CD4-positive, alpha-beta T cell (primary cell): ENCODE measurements at places on chromosomes 5 and 9. TPM values are rescaled to one million over a fixed set of nuclear protein-coding genes. Genes with fewer than 3 reads are reported as not detected.

DNA sequence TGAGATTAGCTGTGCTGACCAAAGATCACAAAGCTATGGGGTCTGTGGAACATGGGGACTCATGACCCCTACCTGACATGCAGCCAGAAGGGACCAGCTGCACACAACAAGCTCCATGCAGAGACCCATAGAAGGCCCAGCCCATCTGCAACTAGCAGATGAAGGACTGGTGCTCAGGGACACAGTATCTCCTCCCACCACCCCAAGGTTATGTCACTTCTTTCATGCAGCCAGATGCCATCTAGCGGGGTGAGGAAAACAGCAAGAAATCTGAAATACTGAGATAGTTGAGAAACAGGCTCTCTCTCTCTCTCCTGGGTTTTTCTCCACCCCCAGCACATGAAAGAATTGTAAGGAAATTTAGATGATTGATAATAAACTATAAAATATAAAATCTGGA is 161.3 kb upstream of the DAPK1 start:
- H3K36me3 ChIP-seq = no peaks in the 10 kb centered on the region
- H3K27ac ChIP-seq = no peak overlapping the region
- no peak for DNase-seq

GRCh38 chr9:123662057-123662776 is 267.7 kb downstream of the DENND1A start:
- no peak overlapping the region for H3K4me3 ChIP-seq
- DNase-seq = no peak
- H3K36me3 ChIP-seq = peaks cover 7% of the 10 kb centered on the region
- H3K27ac ChIP-seq = no peak overlapping the region

- no peaks in the 10 kb centered on the region for H3K27me3 ChIP-seq
- no peak for DNase-seq
- H3K4me1 ChIP-seq = no peaks in the 10 kb centered on the region
- no peaks in the 10 kb centered on the region for H3K36me3 ChIP-seq
Observed at GRCh38 chr5:158917731-158918130, 182.0 kb downstream of the EBF1 start.

DNA sequence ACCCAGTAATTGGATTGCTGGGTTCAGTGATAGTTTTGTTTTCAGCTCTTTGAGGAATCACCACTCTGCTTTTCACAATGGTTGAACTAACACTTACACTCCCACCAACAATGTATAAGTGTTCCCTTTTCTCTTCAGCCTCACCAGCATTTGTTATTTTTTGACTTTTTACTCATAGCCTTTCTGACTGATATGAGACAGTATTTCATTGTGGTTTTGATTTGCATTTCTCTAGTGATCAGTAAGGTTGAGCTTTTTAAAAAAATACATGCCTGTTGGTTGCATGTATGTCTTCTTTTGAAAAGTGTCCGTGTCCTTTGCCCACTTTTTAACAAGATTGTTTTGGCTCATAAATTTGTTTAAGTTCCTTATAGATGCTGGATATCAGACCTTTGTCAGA is 185.7 kb upstream of the CCNH start:
- no peak for DNase-seq
- H3K27me3 ChIP-seq = no peaks in the 10 kb centered on the region
- no peaks in the 10 kb centered on the region for H3K4me1 ChIP-seq
- H3K4me3 ChIP-seq = no peak overlapping the region
- H3K36me3 ChIP-seq = no peaks in the 10 kb centered on the region

GRCh38 chr9:78365748-78366697 is 69.1 kb downstream of the PSAT1 start:
- H3K4me1 ChIP-seq = no peaks in the 10 kb centered on the region
- H3K27ac ChIP-seq = no peak overlapping the region
- no peaks in the 10 kb centered on the region for H3K27me3 ChIP-seq
- DNase-seq = no peak
- H3K4me3 ChIP-seq = no peak overlapping the region
- H3K36me3 ChIP-seq = no peaks in the 10 kb centered on the region

GRCh38 chr9:71690063-71690688 is 78.1 kb downstream of the CEMIP2 start:
- H3K4me3 ChIP-seq = no peak overlapping the region
- no peaks in the 10 kb centered on the region for H3K27me3 ChIP-seq
- no peak for DNase-seq
- peaks cover 40% of the 10 kb centered on the region for H3K36me3 ChIP-seq
- no peak overlapping the region for H3K27ac ChIP-seq
- H3K4me1 ChIP-seq = peaks cover 30% of the 10 kb centered on the region

- H3K27ac ChIP-seq = no peak overlapping the region
- no peaks in the 10 kb centered on the region for H3K27me3 ChIP-seq
- no peak overlapping the region for H3K4me3 ChIP-seq
- no peaks in the 10 kb centered on the region for H3K36me3 ChIP-seq
Observed at GRCh38 chr9:3434594-3434993, 91.2 kb downstream of the RFX3 start.

DNA sequence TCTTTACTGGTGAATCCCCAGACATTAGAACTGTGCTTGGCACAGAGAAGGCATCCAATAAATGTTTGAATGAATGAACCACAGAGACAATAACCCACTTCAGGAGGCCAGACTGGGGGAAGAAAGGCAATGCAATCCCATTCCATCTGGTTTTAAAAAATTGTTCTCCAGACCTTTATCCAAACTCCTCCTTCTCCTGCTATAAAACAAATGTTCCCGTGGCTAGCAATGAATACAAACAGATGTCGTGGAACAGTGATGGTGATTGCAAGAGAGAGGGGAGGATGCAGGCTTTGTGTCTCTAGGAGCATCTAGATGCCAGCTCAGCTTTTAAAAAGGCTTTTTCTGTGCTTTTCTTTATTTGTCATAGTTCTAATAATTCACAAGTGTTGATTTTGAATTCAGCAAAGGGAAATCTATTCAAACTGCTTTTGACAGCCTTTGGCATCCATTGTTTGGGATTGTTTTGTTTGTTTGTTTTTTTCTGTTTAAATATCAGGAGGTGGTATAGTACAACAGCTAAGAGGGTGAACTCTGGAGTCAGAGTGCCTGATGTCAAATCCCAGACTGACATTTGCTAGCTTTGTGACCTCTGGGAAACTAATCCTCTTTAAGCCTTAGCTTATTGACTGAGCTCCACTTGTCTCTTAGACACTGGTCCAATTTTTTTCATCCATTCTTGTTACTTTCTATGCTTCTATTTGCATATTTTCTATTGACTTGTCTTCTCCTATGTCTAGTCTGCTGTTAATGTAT is 59.1 kb downstream of the TNFSF15 start:
- DNase-seq = no peak
- no peaks in the 10 kb centered on the region for H3K36me3 ChIP-seq
- no peaks in the 10 kb centered on the region for H3K27me3 ChIP-seq
- no peak overlapping the region for H3K27ac ChIP-seq
- H3K4me3 ChIP-seq = no peak overlapping the region
- H3K4me1 ChIP-seq = no peaks in the 10 kb centered on the region

- no peaks in the 10 kb centered on the region for H3K27me3 ChIP-seq
- DNase-seq = no peak
- H3K4me3 ChIP-seq = no peak overlapping the region
- H3K4me1 ChIP-seq = peaks cover 42% of the 10 kb centered on the region
- no peaks in the 10 kb centered on the region for H3K36me3 ChIP-seq
- H3K27ac ChIP-seq = no peak overlapping the region
Observed at GRCh38 chr5:132069994-132070393, 3.6 kb upstream of the CSF2 start.

- H3K4me3 ChIP-seq = no peak overlapping the region
- no peaks in the 10 kb centered on the region for H3K27me3 ChIP-seq
- H3K4me1 ChIP-seq = no peaks in the 10 kb centered on the region
- no peak overlapping the region for H3K27ac ChIP-seq
- DNase-seq = no peak
- no peaks in the 10 kb centered on the region for H3K36me3 ChIP-seq
Observed at GRCh38 chr9:115350548-115350947, 232.6 kb upstream of the TNC start.

GRCh38 chr5:125526966-125527365 is 780.5 kb upstream of the ZNF608 start:
- H3K27ac ChIP-seq = no peak overlapping the region
- H3K27me3 ChIP-seq = no peaks in the 10 kb centered on the region
- DNase-seq = no peak
- no peaks in the 10 kb centered on the region for H3K4me1 ChIP-seq
- H3K4me3 ChIP-seq = no peak overlapping the region

- no peaks in the 10 kb centered on the region for H3K36me3 ChIP-seq
- H3K27me3 ChIP-seq = peaks cover 10% of the 10 kb centered on the region
- H3K4me3 ChIP-seq = no peak overlapping the region
- H3K4me1 ChIP-seq = peaks cover 6% of the 10 kb centered on the region
- no peak overlapping the region for H3K27ac ChIP-seq
- DNase-seq = no peak
Observed at GRCh38 chr5:171269717-171270116, 39.3 kb upstream of the TLX3 start.

GRCh38 chr9:95125652-95126051 is 191.9 kb downstream of the FANCC start:
- H3K27me3 ChIP-seq = no peaks in the 10 kb centered on the region
- no peak overlapping the region for H3K27ac ChIP-seq
- no peak overlapping the region for H3K4me3 ChIP-seq
- peaks cover 6% of the 10 kb centered on the region for H3K4me1 ChIP-seq
- no peaks in the 10 kb centered on the region for H3K36me3 ChIP-seq

GRCh38 chr9:135929656-135930445 is 22.5 kb upstream of the CAMSAP1 start:
- H3K36me3 ChIP-seq = peaks cover 23% of the 10 kb centered on the region
- H3K27ac ChIP-seq = no peak overlapping the region
- DNase-seq = no peak
- H3K4me3 ChIP-seq = no peak overlapping the region
- peaks cover 20% of the 10 kb centered on the region for H3K4me1 ChIP-seq

DNA sequence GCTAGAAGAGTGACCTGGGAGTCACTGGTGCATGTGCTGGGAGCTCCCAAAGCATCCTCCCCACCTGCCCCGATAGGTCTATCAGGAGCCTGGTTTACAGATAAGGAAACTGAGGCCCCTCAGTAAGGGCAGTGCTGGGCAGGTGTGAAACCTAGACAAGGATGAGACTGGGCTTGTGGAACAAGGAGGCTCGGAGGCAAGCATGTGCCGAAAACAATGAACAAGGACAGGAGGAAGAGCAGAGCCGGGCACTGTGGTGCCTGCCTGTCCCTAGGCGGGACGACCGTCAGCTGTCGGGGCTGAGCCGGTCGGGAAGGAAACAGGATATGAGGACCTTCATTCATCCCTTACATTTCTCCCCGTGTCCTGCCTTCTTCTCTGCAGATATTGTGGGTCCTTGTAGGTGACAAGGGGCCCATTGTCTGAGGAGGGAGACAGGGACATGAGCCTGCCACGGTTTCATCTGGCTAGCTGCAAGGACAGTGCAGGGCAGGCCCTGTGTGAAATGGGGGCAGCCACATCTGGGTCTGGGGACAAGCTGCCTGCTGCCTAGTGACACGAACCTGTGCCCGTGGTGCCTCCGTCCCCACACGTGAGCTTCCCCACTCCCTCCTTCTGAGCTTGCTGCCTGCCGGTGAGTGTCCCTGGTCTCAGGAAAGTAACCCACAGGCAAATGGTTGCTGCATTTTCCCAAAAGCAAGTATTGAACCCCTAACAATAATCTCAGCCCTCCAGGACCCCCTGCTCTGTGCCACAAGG is 18.6 kb downstream of the FGD3 start:
- peaks cover 46% of the 10 kb centered on the region for H3K36me3 ChIP-seq
- peak overlapping the region; percentile 69 for H3K4me3 ChIP-seq

GRCh38 chr5:74588415-74588814 is 52.1 kb downstream of the ENC1 start:
- H3K4me3 ChIP-seq = no peak overlapping the region
- no peaks in the 10 kb centered on the region for H3K27me3 ChIP-seq
- H3K27ac ChIP-seq = no peak overlapping the region
- no peaks in the 10 kb centered on the region for H3K4me1 ChIP-seq
- no peaks in the 10 kb centered on the region for H3K36me3 ChIP-seq

DNA sequence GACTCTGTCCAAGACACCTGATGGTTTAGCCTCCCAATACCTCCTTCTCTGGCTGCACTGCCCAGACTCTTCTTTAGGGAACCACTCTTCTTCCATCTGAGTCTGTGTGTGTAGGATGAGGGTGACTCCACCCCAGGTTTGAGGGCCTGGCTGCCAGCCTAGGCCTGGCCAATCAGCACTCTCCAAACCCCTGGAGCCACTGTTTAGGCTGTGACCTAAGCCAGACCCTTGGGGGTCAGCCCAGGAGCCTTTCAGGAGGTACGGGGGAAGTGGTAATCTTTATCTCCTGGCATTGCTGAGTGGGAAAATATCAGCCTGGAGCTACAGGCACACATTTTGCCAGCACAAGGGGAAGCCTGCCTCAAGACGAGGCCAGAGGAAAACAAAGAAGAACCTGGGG is 6.2 kb upstream of the ERGIC1 start:
- no peak overlapping the region for H3K27ac ChIP-seq
- no peaks in the 10 kb centered on the region for H3K36me3 ChIP-seq
- H3K4me1 ChIP-seq = no peaks in the 10 kb centered on the region
- H3K4me3 ChIP-seq = no peak overlapping the region

GRCh38 chr5:68455216-68455615 is 239.7 kb downstream of the PIK3R1 start:
- peaks cover 6% of the 10 kb centered on the region for H3K4me1 ChIP-seq
- H3K27ac ChIP-seq = no peak overlapping the region
- H3K27me3 ChIP-seq = no peaks in the 10 kb centered on the region

DNA sequence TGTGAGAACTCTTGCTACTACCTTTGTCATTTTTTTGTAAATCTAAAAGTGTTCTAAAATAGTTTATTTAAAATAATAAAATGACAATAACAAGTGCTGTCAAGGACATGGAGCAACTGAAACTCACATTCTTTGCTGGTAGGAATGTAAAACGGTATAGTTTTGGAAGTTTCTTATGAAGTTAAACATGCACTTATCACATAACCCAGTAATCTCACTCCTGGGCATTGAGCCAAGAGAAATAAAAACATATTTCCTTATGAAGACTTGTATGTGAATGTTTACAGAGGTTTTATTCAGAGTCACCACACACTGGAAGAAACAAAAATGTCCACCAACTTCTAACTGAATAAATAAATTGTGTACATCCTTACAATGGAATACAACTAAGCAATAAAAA is 46.0 kb upstream of the COL15A1 start:
- H3K36me3 ChIP-seq = no peaks in the 10 kb centered on the region
- peaks cover 3% of the 10 kb centered on the region for H3K27me3 ChIP-seq
- H3K27ac ChIP-seq = no peak overlapping the region

GRCh38 chr5:122756264-122756911 is 18.5 kb upstream of the SNX2 start:
- H3K4me1 ChIP-seq = no peaks in the 10 kb centered on the region
- no peaks in the 10 kb centered on the region for H3K36me3 ChIP-seq

GRCh38 chr9:3549225-3549624 is 23.4 kb upstream of the RFX3 start:
- H3K4me3 ChIP-seq = no peak overlapping the region
- no peaks in the 10 kb centered on the region for H3K27me3 ChIP-seq
- H3K36me3 ChIP-seq = peaks cover 7% of the 10 kb centered on the region
- no peak overlapping the region for H3K27ac ChIP-seq
- no peak for DNase-seq
- no peaks in the 10 kb centered on the region for H3K4me1 ChIP-seq

- no peak overlapping the region for H3K27ac ChIP-seq
- H3K4me3 ChIP-seq = no peak overlapping the region
- no peaks in the 10 kb centered on the region for H3K27me3 ChIP-seq
Observed at GRCh38 chr9:37996819-37997217, 72.2 kb downstream of the SHB start.

Gene CATSPER3
- 0.56 TPM for total RNA-seq

Gene GFRA3
- total RNA-seq = not detected

Gene SPINK13
- total RNA-seq = not detected

Gene PDLIM4
- not detected for total RNA-seq

Gene ARAP3
- total RNA-seq = 0.30 TPM

Gene PCDHGA2
- total RNA-seq = not detected

Gene SAPCD2
- 0.17 TPM for total RNA-seq

Gene TMEM171
- total RNA-seq = not detected

Gene FOXE1
- total RNA-seq = not detected

Gene LHX6
- not detected for total RNA-seq

Gene SNCB
- not detected for total RNA-seq

Gene PCDHA10
- not detected for total RNA-seq

Gene ADRB2
- total RNA-seq = 1.2 TPM
